Activated CD4-positive, alpha-beta memory T cell treated with anti-CD3 and anti-CD28 coated beads for 36 hours (primary cell): ENCODE measurements at places on chromosomes 2 and 18. TPM values are rescaled to one million over a fixed set of nuclear protein-coding genes. Genes with fewer than 3 reads are reported as not detected.

Gene NTSR2
- not detected for total RNA-seq

Gene SLC40A1
- total RNA-seq: 4.8 TPM

DNA sequence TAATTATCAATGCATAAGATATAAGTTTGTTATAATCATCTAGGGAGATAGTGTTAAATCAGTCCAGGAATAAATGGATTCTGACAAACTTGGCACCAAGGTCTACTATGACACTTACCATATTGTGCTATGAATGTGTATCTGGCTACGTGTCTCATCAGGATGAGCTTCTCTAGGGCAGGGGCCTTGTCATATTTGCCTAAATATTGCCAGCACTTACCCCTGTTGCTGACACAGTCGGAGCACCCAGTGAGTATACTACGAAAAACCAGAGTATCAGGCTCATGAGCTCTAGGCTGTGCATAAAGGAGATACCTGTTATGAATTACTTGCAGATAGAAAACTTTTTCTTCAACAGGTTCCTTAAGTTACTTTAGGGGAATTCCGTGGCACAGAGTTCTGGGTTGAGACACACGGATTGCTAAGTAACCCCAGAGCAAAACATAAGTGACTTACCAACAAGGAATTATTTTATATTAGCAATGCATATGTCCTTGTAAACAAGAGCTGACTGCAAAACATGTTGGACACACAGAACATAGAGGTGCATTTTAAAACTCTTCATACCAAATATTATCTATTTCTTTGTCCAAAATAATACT, 7.7 kb upstream of the TTC39C start:
- peaks cover 82% of the 10 kb centered on the region for H3K4me1 ChIP-seq
- no peaks in the 10 kb centered on the region for H3K36me3 ChIP-seq
- no peak overlapping the region for H3K4me3 ChIP-seq
- H3K27me3 ChIP-seq: no peaks in the 10 kb centered on the region
- no peak for DNase-seq

GRCh38 chr2:118936936-118937335, 5.1 kb upstream of the MARCO start:
- no peak overlapping the region for H3K4me3 ChIP-seq
- H3K36me3 ChIP-seq: no peaks in the 10 kb centered on the region
- no peak overlapping the region for H3K27ac ChIP-seq
- no peak for DNase-seq
- peaks cover 7% of the 10 kb centered on the region for H3K27me3 ChIP-seq

GRCh38 chr2:18373081-18373480, 187.4 kb downstream of the RDH14 start:
- no peak for DNase-seq
- H3K27ac ChIP-seq: no peak overlapping the region
- no peak overlapping the region for H3K4me3 ChIP-seq
- no peaks in the 10 kb centered on the region for H3K36me3 ChIP-seq

Gene ADGRF3
- total RNA-seq: 3.7 TPM

- H3K36me3 ChIP-seq: no peaks in the 10 kb centered on the region
- H3K27ac ChIP-seq: no peak overlapping the region
- DNase-seq: no peak
- H3K4me3 ChIP-seq: no peak overlapping the region
- H3K4me1 ChIP-seq: no peaks in the 10 kb centered on the region
Measured at GRCh38 chr2:192469612-192470011, 274.9 kb upstream of the TMEFF2 start.

- H3K27me3 ChIP-seq: no peaks in the 10 kb centered on the region
- no peak overlapping the region for H3K4me3 ChIP-seq
- no peaks in the 10 kb centered on the region for H3K4me1 ChIP-seq
- no peak for DNase-seq
- H3K27ac ChIP-seq: no peak overlapping the region
Measured at GRCh38 chr2:169892951-169893350, 65.7 kb downstream of the UBR3 start.

GRCh38 chr18:30971338-30971956, 71.1 kb downstream of the DSC3 start:
- H3K27ac ChIP-seq: no peak overlapping the region
- H3K36me3 ChIP-seq: no peaks in the 10 kb centered on the region
- H3K4me3 ChIP-seq: no peak overlapping the region
- H3K27me3 ChIP-seq: no peaks in the 10 kb centered on the region
- H3K4me1 ChIP-seq: no peaks in the 10 kb centered on the region

DNA sequence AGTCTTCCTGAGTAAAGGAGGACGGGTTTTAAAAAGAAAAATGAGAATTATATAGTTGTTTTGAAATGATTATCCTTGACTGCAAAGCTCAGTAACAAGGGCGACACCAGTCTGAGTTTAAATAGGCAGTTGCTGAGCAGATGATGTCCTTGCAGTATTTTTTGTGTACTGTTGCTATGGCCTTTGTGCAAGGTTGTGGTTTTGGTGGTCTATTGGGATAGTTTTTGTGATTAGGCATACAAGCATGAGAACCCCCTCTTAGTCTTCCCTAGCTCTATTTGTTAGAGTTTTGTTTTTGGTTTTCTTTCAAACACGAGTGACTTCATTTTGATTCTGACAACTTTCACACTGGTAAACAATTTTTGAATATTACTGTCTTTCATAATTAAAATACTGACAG, 64.1 kb downstream of the TAF4B start:
- peaks cover 28% of the 10 kb centered on the region for H3K36me3 ChIP-seq
